ENCODE measurements at places on chromosomes 11 and 22. TPM values are rescaled to one million over a fixed set of nuclear protein-coding genes. Genes with fewer than 3 reads are reported as not detected.

GRCh38 chr22:19965771-19966709 lies 24.4 kb upstream of the TXNRD2 start:
- DNase-seq = no peak

- no peak for DNase-seq
Measured at GRCh38 chr11:118915396-118915795, 10.3 kb downstream of the BCL9L start.

DNA sequence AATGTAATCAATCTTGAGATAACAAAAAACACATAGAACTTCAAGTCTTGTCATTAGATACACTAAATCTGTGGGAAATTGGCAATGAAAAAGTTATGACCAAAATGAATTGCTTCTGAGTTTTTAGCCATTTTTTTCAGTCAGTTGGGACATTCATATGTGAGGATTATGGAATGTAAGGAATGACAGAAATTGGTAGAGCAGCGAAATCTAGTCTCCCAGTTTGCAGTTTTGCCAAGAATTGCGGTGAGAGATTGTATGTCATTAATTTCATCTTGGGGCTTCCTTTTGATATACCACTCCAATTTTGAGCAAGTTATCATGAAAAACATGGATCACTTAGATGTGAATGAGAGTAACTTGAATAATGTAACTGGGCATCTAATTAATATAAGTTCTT lies 49.9 kb downstream of the SIK2 start:
- DNase-seq = no peak

GRCh38 chr11:95451682-95452081 lies 220.7 kb upstream of the SESN3 start:
- no peak for DNase-seq

GRCh38 chr22:19962246-19962908 lies 20.8 kb upstream of the TXNRD2 start:
- DNase-seq = no peak

GRCh38 chr22:43295660-43296059 lies 47.5 kb downstream of the SCUBE1 start:
- DNase-seq = no peak

DNA sequence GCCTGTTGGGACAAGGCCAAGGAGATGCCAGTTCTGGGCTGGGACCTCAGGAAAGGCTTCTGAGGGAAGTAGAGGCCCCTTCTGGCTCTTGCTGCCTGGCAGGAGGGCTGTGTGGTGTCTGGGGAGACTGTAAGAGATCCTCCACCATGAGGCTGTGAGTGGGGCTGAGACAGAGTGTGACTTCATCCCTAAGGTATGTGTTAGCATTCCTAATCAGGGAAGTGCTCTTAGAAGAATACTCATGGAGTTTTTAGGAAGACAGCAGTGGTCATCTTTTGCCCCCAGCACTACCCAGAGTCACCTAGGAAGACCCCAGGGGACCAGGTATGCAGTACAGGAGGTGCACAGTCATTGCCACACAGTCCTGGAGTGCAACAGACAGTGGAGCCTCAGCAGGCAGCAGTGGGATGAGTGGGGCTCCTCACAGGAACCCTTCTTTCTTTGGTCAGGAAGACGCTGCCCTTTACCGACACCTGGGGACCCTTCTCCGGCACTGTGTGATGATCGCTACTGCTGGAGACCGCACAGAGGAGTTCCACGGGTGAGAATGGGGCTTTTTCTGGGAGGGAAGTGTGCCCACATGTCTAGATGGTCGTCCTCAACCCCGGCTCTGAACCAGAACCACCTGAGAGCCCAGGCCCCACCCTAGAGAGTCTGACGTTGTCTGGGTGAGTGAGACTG lies 2.8 kb downstream of the RIC8A start:
- no peak for DNase-seq

GRCh38 chr11:76723548-76723947 lies 53.0 kb upstream of the LRRC32 start:
- no peak for DNase-seq

GRCh38 chr22:46290121-46290842 lies 6.4 kb upstream of the GTSE1 start:
- DNase-seq = no peak

The SCGB2A2 gene
- not detected for total RNA-seq

The C11orf42 gene
- not detected for total RNA-seq

The APOA5 gene
- total RNA-seq = not detected

The TENM4 gene
- total RNA-seq = 46.6 TPM

The OVOL1 gene
- not detected for total RNA-seq
